Psoas muscle (tissue), 8 donors: ENCODE measurements at places on chromosomes 6 and 20. TPM values are rescaled to one million over a fixed set of nuclear protein-coding genes. Genes with fewer than 3 reads are reported as not detected.

- H3K27ac ChIP-seq, result no peak overlapping the region
- H3K4me1 ChIP-seq, result peaks cover 10% of the 10 kb centered on the region
- no peak overlapping the region for H3K4me3 ChIP-seq
Measured at GRCh38 chr6:35185971-35186370, 27.8 kb upstream of the SCUBE3 start.

DNA sequence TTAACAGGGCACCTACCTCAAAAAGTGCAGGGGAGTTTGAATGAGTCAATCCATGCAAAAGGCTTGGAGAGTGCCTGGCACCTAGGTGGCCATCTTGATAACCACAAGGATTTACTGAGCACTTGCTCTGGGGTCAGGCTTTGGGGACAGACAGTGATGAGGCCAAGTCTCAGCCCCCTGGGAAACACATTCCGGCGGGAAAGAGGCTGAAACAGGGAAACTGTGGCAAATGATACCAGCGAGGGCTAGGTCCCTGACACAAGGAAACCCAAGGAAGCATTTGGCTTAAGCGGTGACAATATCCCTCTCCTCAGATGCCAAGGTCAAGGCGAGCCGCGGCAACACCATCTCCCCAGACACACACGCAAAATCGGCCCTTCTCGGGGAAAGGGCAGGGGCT lies 527 bp upstream of the DOK5 start:
- H3K36me3 ChIP-seq, result no peaks in the 10 kb centered on the region
- H3K4me1 ChIP-seq, result peaks cover 7% of the 10 kb centered on the region
- H3K27ac ChIP-seq, result peak overlapping the region; percentile 81
- no peaks in the 10 kb centered on the region for H3K27me3 ChIP-seq
- H3K4me3 ChIP-seq, result peak overlapping the region; percentile 79

DNA sequence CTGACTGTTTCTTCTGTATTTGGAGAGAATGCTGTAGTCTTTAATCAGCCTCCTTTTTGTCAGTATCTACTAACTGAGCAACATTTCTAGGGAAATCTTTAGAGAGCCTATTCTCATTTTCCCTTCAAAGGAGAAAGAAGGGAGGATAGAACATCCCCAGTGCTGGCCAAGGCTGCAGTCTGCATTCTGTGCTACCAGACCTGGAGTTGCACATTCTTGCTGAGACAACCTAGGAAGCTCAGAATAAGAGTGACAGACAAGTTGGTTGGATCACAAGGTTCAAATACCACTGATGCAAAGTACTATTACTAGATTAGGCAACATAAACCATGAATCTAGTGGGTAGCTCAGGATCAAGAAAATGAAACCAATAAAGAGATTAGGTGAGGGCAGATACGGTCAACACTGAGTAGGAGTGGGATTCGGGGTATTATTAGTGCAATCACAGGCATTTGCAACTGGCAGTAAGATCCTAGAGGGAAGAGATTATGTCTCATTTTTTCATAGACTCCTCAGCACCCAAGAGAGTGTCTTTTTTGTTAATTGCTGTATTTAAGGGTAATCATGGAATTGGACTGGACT lies 213.5 kb upstream of the FAM83B start:
- no peaks in the 10 kb centered on the region for H3K4me1 ChIP-seq
- H3K27ac ChIP-seq, result no peak overlapping the region
- H3K36me3 ChIP-seq, result no peaks in the 10 kb centered on the region
- no peaks in the 10 kb centered on the region for H3K27me3 ChIP-seq

- H3K4me1 ChIP-seq, result no peaks in the 10 kb centered on the region
- no peaks in the 10 kb centered on the region for H3K36me3 ChIP-seq
- H3K4me3 ChIP-seq, result no peak overlapping the region
- H3K27me3 ChIP-seq, result no peaks in the 10 kb centered on the region
- DNase-seq, result no peak
Measured at GRCh38 chr6:40194447-40195170, 260.3 kb upstream of the MOCS1 start.

- H3K27ac ChIP-seq, result peak within 1 kb of the TSS; percentile 86
- peaks cover 29% of the 10 kb centered on the region for H3K36me3 ChIP-seq
- H3K4me1 ChIP-seq, result peaks cover 19% of the 10 kb centered on the region
- no peaks in the 10 kb centered on the region for H3K27me3 ChIP-seq
- H3K4me3 ChIP-seq, result peak within 1 kb of the TSS; percentile 71
Measured at GRCh38 chr6:31546339-31546957, at the start of gene ATP6V1G2. Gene ATP6V1G2, minus strand, starts transcription at chr6:31546608. Its CDS starts 49 bp downstream, at chr6:31546559.

DNA sequence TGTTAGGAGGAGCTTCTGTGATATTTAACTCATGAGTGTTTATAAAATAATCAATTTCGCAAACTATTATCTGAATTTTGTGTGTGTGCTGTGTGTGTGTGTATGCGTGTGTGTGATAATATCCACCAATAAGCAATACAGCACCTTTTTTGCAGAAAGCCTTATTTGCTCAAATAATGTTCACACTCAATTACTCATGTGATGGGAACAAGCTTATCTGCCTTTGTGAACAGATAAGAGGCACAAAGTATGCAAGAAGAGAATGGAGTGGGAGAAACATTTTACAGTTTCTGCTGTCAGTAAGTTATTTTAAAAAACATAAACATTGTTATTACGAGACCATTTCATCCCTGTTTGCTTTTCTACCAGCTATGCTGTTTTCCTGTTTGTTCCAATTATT lies 36.7 kb upstream of the PTPRK start:
- H3K36me3 ChIP-seq, result no peaks in the 10 kb centered on the region
- H3K27me3 ChIP-seq, result no peaks in the 10 kb centered on the region
- DNase-seq, result no peak
- no peak overlapping the region for H3K27ac ChIP-seq

DNA sequence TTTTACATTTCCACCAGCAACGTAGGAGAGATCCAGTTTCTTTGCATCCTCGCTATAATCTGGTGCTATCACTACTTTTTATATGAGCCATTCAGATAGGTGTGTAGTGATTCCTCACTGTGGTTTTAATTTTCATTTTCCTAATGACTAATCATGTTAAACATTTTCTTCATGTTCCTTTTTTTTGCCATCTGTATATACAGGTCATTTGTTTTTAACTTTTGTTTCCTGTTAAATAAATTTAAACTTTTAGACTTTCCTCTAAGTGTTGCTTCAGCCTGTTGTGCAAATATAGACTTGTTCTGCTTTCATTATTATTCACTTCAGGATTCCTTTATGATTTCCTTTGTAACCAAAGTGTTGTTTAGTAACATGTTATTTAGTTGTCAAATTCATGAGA lies 697.4 kb downstream of the PTPRT start:
- H3K4me1 ChIP-seq, result no peaks in the 10 kb centered on the region
- H3K4me3 ChIP-seq, result no peak overlapping the region
- no peaks in the 10 kb centered on the region for H3K36me3 ChIP-seq
- DNase-seq, result no peak

DNA sequence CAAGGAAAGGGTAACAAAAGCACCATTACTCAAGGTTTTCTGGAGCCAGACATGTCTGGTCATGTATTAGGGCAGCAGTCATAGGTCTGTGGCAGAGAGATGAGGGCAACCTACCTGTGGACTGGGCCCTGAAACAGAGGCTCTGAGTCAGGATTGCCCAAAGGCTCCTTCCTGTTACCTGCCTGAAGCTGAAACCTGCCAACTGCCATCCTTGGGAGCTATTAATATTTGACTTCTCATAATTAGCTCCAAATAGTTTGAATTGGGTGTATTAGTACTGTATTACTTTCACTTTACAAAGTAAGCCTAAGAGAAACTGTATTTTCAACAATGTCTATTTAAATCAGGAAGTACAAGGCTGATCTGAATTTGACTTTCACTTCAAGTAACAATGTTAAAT lies 72.0 kb upstream of the TBX18 start:
- DNase-seq, result no peak
- no peak overlapping the region for H3K27ac ChIP-seq
- H3K36me3 ChIP-seq, result no peaks in the 10 kb centered on the region
- H3K4me1 ChIP-seq, result no peaks in the 10 kb centered on the region

- H3K36me3 ChIP-seq, result no peaks in the 10 kb centered on the region
- no peak overlapping the region for H3K27ac ChIP-seq
- no peak overlapping the region for H3K4me3 ChIP-seq
Measured at GRCh38 chr20:40008177-40008576, 680.9 kb downstream of the MAFB start.

DNA sequence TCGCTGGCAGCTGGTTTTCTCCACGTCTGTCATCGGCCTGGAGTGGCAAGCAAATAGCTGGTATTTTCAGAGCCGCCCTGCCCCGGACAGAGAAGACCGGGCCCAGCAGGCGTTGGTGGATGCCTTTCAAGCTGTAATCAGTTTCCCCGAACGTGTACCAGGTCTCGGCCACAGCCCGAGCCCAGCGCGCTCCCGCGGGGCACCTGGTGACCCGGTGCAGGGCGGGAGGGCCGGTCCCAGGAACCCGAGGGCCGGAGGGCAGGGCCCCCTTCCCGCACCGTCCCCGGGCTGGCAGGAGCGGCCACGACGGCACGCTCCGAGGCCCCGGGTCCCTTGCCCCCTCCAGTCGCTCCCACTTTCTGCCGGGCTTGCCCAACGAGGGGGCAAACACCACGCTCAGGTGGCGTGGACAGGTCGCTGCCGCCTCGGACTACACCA lies 348 bp upstream of the PYGB start:
- DNase-seq, result peak; percentile 51
- H3K36me3 ChIP-seq, result no peaks in the 10 kb centered on the region
- no peaks in the 10 kb centered on the region for H3K27me3 ChIP-seq
- H3K4me1 ChIP-seq, result peaks cover 23% of the 10 kb centered on the region
- H3K4me3 ChIP-seq, result peak overlapping the region; percentile 75
- peak overlapping the region; percentile 90 for H3K27ac ChIP-seq

DNA sequence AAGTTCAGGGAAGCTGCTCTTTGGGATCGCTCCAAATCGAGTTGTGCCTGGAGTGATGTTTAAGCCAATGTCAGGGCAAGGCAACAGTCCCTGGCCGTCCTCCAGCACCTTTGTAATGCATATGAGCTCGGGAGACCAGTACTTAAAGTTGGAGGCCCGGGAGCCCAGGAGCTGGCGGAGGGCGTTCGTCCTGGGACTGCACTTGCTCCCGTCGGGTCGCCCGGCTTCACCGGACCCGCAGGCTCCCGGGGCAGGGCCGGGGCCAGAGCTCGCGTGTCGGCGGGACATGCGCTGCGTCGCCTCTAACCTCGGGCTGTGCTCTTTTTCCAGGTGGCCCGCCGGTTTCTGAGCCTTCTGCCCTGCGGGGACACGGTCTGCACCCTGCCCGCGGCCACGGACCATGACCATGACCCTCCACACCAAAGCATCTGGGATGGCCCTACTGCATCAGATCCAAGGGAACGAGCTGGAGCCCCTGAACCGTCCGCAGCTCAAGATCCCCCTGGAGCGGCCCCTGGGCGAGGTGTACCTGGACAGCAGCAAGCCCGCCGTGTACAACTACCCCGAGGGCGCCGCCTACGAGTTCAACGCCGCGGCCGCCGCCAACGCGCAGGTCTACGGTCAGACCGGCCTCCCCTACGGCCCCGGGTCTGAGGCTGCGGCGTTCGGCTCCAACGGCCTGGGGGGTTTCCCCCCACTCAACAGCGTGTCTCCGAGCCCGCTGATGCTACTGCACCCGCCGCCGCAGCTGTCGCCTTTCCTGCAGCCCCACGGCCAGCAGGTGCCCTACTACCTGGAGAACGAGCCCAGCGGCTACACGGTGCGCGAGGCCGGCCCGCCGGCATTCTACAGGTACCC lies at the start of gene ESR1:
ESR1 (plus strand) TSS at position 170 of the 858 bp plus-strand sequence; CDS start at position 401, 231 bp downstream.
- no peaks in the 10 kb centered on the region for H3K27me3 ChIP-seq
- H3K27ac ChIP-seq, result peak within 1 kb of the TSS; percentile 90
- H3K4me1 ChIP-seq, result peaks cover 28% of the 10 kb centered on the region
- peak; percentile 31 for DNase-seq
- H3K36me3 ChIP-seq, result no peaks in the 10 kb centered on the region
- H3K4me3 ChIP-seq, result peak within 1 kb of the TSS; percentile 79

GRCh38 chr6:148758492-148758891 lies 11.7 kb downstream of the UST start:
- no peaks in the 10 kb centered on the region for H3K27me3 ChIP-seq
- no peak overlapping the region for H3K4me3 ChIP-seq
- H3K4me1 ChIP-seq, result no peaks in the 10 kb centered on the region
- H3K27ac ChIP-seq, result no peak overlapping the region
- no peaks in the 10 kb centered on the region for H3K36me3 ChIP-seq

DNA sequence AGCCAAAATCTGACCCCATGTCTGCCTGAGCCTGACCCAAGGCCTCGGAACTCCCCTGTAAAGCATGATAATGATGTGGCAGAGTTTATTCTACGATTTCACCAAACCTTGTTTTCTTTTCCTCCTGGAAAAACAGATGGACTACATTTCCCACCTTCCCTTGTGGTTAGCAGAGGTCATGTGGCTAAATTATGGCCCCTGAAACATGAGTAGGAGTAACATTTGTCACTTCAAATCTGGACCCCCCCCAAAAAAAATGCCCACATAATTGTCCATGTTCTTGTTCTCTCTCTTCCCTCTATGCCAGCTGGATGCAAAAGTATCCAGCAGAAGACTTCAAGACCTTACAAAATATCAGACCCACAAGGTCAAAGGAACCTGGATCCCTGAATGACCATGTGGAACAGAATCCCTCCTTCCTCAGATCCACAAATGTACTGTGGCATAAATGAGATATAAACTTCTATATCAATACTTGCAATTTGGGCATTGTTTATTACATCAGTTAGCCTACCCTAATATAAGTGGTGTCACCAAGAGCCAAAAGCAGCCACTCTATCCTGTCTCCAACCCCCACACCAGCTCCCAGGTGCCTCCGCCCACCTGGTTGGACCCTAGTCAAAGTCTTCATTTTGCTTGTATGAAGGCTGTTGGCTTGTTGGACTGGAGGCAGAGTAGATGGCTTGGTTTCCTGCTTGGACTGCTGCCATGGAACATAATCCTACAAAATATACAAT lies 1.4 kb downstream of the C20orf96 start:
- peaks cover 6% of the 10 kb centered on the region for H3K4me1 ChIP-seq
- no peaks in the 10 kb centered on the region for H3K27me3 ChIP-seq
- H3K36me3 ChIP-seq, result no peaks in the 10 kb centered on the region
- DNase-seq, result no peak
- no peak overlapping the region for H3K27ac ChIP-seq
- H3K4me3 ChIP-seq, result peak overlapping the region; percentile 74

DNA sequence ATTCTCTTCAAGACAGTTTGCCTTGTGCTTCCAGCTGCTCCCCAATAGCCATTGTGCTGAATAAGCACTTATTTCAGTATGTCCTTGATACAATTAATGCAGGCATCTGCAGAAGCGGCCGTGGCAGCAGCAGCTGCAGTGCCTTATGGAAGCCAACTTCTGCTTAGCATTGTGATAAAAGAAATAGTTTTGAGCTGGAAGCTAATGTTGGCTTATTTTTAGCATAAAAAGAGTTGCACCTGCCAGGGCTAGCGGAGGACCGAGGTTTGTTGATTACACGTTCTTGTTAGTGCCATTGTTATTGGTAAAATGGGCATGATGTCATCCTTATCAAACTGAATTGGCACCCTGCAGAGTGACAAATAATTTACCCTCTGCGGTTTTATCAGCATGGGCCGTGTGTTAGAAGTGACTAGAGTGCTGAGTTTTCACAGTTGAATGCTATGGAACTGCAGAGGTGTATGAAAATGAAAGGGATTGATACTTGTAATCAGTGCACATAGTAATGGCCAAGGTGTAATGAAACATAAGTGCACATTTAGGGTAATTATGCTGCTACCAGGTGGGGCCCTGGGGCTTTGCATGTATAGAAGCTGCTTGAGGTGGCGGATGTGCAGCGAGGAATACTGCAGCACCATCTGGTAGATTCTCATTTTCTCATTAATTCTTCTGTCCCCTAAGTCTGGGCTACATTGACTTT lies 334.3 kb downstream of the CDKAL1 start:
- no peak overlapping the region for H3K4me3 ChIP-seq
- DNase-seq, result no peak
- no peaks in the 10 kb centered on the region for H3K27me3 ChIP-seq
- H3K36me3 ChIP-seq, result no peaks in the 10 kb centered on the region
- no peak overlapping the region for H3K27ac ChIP-seq
- no peaks in the 10 kb centered on the region for H3K4me1 ChIP-seq

Gene RWDD1
- 71.1 TPM for total RNA-seq

Gene BTN1A1
- not detected for total RNA-seq

Gene SIRPB2
- total RNA-seq, result 1.8 TPM

Gene PNLDC1
- not detected for total RNA-seq

Gene CAPN11
- total RNA-seq, result 0.32 TPM

Gene GCLC
- total RNA-seq, result 19.7 TPM

Gene CMTR1
- 25.4 TPM for total RNA-seq
